Putamen (tissue), 1 donor: ENCODE measurements at places on chromosomes 4 and X.
A peak's percentile ranks its signal among the peaks of the same experiment; 100 is the strongest.

DNA sequence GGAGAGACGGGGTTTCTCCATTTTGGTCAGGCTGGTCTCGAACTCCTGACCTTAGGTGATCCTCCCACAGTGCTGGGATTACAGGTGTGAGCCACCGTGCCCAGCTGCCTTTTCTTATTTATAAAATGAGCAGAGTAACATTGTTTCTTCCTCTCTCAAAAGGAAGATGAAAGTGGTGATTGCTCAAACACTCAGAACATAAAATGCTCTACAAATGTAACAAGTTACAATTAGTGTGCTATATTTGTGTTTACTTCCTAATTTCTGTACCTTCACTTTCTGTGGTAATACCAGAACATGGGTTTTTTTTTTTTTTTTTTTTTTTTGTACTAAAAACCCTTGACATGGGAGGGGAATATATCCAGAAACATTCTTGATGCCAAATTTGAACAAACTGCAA lies 197.9 kb downstream of the MGST2 start:
- no peak for DNase-seq

GRCh38 chr4:27692158-27692557 lies 831.5 kb downstream of the STIM2 start:
- DNase-seq = peak; percentile 25

- no peak for DNase-seq
These were observed 165.0 kb downstream of the HEPH start for GRCh38 chrX:66328950-66329596.

- no peak for DNase-seq
These were observed 7.6 kb upstream of the LNX1 start for GRCh38 chr4:53598901-53599300.

DNA sequence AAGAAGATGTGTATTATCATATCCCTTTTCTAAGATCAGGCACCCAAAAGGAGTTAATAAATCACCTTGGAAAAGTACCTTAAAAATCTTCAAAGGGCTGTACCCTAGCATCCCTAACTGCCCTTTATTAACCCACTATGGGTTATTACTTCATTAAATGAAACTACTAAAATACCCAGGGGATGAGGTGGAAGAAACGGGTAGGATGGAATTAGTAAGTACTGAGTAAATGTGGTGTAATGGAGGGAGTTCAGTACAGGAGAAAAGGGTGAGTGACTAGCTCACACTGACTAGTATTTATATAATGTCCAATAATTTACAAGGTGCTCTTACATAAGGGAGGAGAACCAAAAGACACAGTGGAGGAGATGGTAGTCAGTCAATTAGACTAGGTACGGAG lies 51.0 kb upstream of the RASGEF1B start:
- DNase-seq = no peak

DNA sequence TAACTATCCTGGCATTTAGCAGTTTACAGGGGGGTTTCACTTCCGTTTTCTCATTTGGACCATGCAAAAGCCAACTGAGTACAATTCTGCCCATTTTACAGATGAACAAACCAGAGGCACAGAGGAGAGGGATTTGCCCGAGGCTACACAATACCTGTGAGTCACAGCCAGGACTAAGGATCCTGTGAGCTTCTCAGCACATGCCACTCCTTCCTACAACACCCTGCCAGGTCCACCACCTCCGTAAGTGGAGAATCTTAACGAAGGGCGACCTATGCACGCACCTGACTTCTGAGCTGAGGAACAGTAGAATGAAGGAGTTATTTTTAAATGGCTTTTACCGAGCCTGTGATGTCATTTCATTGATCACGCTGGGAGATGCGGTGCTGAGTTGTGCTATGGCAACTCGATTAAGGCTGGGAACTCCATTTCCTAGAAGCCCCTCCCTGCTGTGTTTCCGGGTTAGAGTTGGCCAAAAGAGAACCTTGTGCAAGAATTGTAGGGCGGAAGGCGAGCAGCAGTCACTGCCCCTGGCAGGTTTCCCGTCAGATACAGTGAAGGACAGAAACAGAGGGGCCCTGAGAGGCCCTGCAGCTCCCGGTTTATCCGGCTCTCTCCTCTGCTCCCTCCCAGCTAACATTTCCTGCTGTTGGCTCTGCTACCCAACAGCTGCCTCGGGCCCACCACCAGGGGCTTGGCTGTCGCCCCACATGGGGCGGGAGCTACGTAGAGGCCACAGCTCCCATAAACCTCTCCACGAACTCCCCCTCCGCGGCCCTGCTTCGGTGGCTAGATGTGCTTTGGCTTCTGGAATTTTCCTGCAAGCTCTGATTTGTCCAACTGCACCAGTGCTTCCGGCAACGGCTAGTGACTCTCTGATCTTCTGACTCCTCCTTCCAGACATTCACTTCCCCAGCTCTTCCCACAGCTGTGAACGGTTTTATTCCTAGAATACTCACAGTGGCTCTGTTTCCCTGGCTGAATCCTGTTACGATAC lies 75.1 kb upstream of the USP9X start:
- peak; percentile 71 for DNase-seq

- no peak for DNase-seq
These were observed 10.7 kb upstream of the PCYT1B start for GRCh38 chrX:24657671-24658386.

DNA sequence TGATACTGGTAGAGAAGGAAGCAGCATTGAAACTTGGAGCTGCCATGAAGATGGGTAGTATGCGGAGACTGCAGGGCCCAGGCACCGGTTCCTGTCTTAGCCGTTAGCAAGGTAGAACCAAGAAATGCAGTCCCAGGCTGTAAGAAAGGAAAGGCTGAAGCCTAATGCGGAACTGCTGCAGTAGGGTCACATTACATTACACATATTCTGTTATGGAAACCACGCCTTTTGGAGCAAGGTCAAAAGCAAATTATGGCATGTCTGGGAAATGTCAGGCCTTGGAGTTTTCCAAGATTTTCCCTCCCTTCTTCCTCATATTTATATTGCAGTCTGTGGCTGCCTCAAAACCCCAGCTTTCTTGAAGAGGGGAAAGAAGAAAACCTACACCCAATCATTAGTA lies 204.8 kb upstream of the RASGEF1B start:
- DNase-seq = no peak

- no peak for DNase-seq
These were observed 1.5 kb upstream of the PAQR3 start for GRCh38 chr4:78940752-78941151.

GRCh38 chr4:83618431-83618830 lies 82.5 kb downstream of the GPAT3 start:
- no peak for DNase-seq

DNA sequence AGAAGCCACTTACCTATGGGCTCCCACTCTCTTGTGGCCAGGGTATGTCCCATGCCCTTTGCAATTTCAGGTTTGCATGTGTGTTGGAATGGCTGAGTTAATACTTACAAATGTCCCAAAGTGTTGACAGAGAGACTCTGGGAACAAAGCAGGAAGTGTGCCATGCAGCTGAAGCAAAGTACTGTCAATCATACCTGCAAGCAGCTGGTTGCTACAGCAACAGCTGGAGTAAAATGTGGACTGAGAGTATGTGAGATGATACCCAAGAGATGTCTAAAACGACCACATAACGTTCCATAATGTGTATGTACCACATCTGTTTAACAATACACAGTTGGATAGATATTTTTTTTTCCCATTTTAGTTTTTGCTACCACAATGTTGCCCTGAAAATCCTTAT lies 82.8 kb upstream of the CAMK2D start:
- DNase-seq = no peak

GRCh38 chrX:123085311-123085940 lies 98.7 kb upstream of the GRIA3 start:
- DNase-seq = no peak

DNA sequence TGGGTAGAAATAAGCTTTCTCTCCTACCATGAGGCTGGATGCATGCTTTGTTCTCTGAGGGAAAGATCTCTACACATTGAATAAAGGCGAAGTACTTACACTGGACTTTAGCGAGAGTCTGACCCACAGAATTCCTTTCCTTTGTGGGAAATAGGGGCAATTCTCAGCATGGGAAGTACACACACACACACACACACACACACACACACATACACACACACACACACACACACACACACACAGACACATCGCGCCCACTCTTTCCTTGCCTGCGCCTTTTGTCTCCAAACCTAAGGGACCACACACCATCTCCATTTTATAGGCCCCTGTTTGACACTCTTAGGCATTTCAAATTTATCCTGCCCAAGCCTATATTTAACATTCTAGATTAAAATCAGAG lies 83.8 kb downstream of the LUZP4 start:
- no peak for DNase-seq

GRCh38 chrX:65883556-65883955 lies 156.3 kb downstream of the VSIG4 start:
- DNase-seq = no peak

- DNase-seq = no peak
These were observed 8.4 kb upstream of the NUP54 start for GRCh38 chr4:76156635-76157034.

DNA sequence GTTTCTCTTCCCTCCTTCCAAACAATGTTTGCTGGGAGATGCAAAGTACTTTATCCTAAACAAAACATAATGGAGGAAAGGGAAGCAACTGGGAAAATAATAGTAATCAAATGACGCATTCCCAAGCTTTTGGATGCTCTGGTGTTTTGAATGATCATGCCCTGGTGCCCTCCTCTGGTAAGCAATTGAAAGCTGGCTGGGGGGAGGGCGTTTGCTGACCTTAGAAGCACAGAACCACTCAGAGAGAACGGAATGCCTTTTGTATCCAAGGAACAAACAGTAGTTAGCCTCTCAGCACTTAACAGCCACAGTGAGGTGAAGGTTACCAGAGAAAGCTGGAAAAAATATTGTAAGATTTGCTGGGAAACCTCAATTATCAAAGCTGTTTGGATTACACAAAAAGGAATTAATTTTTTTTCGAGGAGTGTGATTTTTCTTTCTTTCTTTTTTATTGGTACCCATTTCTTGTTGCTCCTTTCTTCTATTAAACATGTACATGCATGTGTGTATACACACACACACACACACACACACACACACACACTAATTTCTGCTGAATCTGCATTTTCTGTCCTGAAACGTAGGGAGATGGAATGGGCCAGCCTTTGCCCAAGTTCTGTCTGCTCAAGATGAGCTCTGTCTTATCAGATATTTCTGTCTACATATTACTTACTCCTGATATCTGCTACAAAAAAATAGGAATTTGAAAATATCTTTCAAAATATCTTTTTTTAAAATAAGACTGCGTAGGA lies 155.8 kb upstream of the IGFBP7 start:
- no peak for DNase-seq

DNA sequence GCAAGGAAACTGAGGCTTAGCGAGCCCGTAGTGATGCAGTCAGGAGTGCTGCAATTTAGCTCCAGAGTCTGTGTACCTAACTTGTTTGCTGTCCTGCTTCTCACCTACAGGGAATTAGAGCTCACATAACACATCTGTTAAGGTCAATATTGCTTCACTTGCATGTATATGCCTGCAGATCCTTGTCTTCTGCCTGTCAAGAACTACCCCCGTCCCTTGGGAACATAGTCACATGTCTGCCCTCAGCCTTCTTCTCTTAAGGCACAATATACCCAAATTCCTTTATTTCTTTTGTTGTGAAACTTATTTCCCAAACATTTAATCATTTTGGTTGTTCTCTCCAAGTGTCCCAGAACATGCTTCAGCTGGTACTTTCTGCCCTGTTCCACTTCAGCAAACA lies 103.3 kb upstream of the LEF1 start:
- no peak for DNase-seq

DNA sequence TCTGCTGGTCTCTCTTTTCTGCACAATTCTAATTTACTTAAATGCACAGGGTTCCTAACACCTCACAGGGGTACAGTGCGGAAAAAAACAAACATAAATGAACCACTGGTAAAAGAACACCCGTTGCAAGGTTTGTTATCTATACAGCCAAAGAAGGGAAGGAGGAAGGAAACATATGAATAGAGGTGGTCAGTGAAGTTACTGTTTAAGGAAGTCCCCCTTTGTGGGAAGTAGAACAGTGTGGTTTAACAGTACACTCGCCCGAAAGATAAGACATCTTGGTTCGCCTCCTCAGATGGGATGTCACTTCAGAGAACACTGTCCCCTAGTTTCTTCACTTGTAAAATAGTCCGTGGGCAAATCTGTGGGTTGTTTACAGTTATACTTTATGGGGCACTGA lies 57.5 kb downstream of the TEC start:
- no peak for DNase-seq

GRCh38 chr4:172998527-172999469 lies 169.8 kb upstream of the GALNT7 start:
- DNase-seq = no peak

GRCh38 chrX:154806837-154807501 lies 1.7 kb upstream of the MPP1 start:
- no peak for DNase-seq

DNA sequence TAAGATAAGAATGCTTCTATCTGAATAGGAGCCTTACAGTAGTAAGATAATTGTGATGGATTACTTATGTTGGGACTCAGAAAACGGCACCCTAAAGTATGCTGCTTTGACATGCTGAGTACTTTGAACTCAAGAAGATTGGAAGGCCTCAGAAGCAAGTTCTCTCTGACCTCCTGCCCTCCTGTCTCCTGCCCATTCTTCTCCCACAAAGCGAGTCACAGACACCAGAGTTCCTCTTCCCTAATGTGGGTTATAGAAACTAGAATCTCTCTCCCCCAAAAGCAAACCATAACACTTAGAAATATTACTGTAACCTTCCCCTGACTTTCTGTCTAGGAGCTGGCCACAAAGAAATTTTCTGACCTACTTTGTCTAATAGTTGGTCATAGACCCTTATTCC lies 76.5 kb downstream of the DDIT4L start:
- no peak for DNase-seq

GRCh38 chrX:9357518-9358114 lies 107.2 kb upstream of the TBL1X start:
- DNase-seq = no peak

DNA sequence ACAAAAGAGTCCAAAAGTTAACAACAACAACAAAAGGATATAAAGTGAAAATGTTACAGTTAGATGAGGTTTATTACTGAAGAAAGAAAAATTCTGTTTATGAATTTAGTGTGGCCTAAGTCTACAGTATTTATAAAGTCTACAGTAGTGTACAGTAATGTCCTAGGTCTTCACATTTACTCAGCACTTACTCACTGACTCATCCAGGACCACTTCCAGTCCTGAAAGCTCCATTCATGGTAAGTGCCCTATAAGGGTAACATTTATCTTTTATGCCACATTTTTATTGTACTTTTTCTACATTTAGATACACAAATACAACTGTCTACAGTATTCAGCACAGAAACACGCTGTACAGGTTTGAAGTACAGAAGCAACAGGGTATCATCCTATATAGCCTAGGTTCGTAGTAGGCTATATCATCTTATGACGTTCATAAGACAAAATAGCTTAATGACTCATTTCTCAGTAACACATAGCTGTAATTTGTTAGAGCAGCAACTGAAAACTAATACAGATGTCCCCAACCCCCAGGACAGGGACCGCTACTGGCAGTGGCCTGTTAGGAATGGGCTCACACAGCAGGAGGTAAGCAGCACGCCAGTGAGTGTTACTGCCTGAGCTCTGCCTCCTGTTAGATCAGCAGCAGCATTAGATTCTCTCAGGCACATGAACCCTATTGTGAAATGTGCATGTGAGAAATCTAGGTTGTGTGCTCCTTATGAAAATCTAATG lies 61.3 kb downstream of the CENPC start:
- peak; percentile 15 for DNase-seq

- no peak for DNase-seq
These were observed 689.6 kb downstream of the CCSER1 start for GRCh38 chr4:90816754-90817153.
